ENCODE measurements at places on chromosomes 3 and 15.

DNA sequence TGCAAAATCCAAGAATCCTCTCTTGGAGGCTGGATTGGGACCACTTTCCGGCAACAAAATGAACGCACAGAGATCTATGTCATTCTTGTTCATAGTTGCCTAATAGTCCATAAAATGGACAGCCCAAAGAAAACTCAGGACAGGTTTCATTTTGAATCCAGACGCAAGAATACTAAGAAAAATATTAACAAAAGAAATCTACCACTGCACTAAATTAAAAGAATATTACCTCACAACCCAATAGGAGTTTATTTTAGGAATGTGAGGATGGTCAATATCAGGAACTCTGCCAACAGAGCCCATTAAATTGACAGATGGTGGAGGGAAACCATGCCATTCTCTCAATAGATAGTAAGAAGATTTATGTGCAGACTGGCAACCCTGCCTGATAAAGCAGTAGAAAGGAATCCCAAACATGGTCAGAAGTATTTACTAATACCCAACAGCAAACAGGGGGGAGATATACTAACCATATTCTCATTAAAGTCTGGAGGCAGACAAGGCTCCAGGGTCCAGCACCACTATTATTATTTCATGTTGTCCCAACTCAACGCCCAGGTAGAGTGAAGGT, 127.6 kb downstream of the SMAD6 start:
- no peak for DNase-seq

DNA sequence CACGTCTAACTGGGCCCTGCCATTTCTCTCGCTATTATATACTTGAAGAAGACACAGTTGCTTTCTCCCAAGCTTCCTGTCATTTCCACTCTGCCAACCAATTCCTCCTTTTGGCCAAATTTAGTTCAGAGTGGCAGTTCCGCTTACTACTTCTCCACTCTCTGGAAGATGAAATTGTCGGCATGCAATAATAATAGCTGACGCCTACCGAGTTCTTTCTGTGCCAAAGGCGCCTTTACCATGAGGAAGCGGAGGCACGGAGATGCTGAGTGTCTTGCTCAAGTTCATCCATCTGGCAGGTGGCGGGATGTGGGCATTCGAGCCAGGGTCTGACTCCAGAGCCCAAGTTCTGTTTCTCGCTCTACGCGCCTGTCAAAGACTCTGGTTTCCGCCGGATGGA, 14.6 kb upstream of the NRROS start:
- DNase-seq = no peak

DNA sequence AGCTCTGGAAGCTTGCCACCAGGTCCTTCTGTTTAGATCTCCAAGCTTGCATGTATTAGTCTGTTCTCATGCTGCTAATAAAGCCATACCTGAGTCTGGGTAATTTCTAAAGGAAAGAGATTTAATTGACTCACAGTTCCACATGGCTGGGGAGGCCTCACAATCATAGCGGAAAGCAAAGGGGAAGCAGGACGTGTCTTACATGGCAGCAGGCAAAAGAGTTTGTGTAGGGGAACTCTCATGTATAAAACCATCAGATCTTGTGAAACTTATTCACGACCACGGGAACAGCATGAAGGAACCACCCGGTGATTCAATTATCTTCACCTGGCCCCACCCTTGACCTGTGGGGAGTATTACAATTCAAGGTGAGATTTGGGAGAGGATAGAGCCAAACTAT, 147.0 kb upstream of the PROK2 start:
- no peak for DNase-seq

DNA sequence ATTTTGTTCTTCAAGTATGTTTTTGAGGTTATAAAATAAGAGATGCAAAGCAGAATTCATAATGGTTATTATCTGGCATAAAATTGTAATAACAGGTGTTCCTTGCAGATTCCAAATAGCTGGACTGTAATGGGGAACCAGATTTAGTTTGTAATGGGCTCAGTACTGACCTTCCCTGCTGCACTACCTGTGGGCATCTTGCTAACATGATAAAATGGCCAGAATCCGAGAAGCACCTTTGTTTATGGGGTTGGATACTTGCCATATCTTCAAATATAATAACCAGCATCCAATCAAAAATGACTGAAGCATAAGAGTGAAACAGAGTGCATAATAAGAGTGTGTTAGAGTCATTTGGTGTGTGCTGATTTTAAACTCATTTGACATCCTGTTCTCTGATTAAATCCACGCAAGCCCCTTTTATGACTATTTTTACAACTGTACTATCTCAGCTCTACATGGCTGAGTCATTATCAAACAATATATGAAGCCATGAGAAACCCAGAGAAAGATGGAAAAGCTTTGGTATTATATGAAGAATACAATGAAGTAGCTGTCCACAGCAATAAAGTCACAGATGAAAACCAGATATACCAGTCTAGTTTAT, 292.4 kb downstream of the CNTN4 start:
- no peak for DNase-seq

DNA sequence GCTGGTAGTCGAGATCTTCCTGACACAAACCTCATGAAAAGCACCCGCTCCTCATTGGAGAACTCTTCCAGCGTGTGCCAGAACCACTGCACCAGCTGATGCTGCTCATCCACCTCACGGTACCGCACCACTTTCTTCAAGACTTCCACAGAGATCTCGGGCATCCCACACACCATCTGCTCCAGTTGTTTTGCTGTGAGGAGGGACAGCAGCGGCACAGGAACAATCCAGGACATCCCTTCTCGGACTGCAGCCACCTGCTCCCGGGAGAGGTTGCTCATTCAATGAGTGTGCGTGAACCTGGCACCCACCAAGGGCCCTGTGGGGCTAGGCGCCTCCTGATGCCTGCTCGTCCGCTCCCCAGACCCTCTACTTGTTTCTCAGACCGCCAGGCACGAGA, 15.1 kb downstream of the FBXL22 start:
- DNase-seq = no peak

DNA sequence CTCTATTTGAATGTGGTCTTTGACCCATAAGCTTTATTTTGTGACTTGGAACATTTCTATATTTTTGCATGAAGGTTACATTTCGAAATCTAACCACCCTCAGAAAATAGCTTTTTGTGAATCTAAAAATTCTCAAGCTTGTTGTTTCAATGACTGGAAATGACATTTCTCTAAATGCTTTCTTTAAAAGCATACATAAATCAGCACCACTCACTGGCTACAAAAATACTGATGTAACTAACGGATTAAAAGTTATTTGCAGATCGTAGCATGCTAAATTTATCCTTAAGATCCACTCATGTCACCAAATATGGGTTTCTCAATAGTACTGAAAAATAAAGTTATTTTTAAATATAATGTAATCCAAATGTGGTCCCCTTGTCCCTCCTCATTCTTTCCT, 55.2 kb upstream of the ACAN start:
- no peak for DNase-seq

DNA sequence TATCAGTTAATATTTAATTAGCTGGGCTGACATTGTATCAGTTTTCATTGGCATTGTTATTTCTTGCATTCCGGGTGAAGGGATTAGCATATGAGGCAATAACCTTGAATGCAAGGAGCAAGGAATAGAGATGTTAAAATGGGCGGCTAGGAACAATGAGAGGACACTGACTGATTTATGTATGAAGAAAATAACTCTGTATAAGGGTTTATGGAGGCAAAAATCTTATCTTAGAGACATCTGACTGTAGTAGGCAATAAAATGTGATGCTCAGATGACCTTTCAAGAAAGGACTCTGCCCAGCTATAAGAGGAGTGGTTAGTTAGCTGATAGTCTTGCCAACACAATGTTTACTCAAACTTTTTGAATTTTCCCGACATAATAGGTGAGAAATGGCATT, 158.3 kb downstream of the EFHB start:
- DNase-seq = no peak

GRCh38 chr3:48064292-48064829, 48.1 kb upstream of the MAP4 start:
- DNase-seq = no peak

All from activated CD4-positive, alpha-beta memory T cell treated with anti-CD3 and anti-CD28 coated beads, Interleukin-2, amount 10 ng/mL, durations not matched to agents 7 days and 5 days (primary cell).